ENCODE measurements at places on chromosomes 5 and 9.

DNA sequence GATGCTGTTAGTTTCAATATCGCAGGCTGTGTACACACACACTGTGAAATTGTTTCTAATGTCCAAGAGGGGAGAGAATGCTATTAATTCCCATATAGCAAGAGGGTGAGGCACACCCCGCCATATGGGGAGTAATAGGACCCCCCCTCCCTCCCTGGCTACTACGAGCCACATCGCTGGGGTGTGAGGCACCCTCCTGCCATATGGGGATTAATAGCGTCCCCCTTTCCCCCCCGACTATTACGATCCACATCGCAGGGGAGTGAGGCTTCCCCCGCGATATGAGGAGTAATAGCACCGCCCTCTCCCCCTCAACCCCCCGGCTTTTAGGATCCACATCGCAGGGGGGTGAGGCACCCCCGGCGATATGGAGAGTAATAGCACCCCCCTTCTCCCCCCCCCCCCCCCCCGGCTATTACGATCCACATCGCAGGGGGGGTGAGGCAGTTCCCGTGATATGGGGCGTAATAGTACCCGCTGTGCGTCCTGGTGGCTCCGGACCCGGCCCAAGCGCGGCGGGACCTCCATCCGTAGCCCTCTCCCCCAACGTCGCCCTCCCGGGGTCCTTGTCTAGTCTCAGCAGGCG, 494 bp upstream of the STK32A start:
- DNase-seq: no peak

- DNase-seq: no peak
Observed at GRCh38 chr9:92480986-92481633, 1.2 kb downstream of the ASPN start.

GRCh38 chr5:32343058-32343672, 30.4 kb upstream of the MTMR12 start:
- no peak for DNase-seq

DNA sequence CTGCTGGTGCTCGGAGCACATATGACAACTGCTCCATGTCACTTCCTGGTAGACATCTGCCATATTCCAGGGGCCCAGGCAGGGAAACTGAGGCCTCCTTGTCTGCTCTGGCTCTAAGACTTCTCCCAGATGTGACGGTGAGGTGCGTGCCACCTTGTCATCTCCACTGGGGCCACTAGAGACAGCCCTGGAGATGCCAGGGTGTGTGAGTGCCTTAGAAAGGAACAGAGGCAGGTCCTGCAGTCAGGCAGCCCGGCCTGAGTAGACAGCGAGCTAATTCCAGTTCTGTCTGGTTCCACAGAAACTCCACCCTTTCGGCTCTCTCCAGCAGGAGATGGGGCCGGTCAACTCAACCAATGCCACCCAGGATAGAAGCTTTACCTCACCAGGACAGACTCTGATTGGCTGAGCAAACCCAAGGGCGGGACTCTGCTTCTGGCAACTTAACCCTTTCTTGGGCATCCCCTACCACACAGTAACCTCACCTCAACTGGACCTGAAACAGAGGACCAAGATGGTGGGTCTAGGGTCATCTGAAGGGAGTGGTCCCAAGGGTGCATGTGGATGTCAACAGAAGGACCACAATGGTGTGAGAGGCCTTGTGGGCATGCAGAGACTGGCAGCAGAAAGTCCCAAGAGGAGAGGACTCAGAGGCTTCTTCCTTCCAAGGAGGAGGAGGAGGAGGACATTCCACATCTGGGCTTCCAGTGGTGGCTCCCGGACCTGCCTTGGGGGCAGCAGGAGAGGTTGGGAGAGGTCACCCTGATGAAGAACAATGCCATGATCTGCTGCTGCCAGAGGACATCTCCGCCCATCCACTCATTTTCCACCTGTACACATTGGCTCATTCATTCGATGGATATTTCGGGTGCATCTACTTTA, 77.7 kb downstream of the RGS3 start:
- DNase-seq: no peak

DNA sequence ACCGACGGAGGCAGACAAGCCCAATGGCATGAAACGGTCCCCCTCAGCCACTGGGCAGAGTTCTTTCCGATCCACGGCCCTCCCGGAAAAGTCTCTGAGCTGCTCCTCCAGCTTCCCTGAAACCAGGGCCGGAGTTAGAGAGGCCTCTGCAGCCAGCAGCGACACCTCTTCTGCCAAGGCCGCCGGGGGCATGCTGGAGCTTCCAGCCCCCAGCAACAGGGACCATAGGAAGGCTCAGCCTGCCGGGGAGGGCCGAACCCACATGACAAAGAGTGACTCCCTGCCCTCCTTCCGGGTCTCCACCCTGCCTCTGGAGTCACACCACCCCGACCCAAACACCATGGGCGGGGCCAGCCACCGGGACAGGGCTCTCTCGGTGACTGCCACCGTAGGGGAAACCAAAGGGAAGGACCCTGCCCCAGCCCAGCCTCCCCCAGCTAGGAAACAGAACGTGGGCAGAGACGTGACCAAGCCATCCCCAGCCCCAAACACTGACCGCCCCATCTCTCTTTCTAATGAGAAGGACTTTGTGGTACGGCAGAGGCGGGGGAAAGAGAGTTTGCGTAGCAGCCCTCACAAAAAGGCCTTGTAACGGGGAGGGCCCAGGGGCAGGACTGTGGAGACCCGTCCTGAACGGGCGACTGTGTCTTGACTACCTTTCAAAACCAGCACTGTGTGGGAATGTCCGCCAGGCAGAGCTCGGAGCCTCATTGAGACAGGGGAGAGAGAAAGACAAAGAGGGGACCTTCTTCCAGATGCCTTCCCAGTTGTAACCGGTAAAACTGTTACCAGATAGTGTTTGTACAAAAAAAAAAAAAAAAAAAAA, 29.9 kb downstream of the CD180 start:
- DNase-seq: no peak
